ENCODE measurements at places on chromosomes 2 and 18.

DNA sequence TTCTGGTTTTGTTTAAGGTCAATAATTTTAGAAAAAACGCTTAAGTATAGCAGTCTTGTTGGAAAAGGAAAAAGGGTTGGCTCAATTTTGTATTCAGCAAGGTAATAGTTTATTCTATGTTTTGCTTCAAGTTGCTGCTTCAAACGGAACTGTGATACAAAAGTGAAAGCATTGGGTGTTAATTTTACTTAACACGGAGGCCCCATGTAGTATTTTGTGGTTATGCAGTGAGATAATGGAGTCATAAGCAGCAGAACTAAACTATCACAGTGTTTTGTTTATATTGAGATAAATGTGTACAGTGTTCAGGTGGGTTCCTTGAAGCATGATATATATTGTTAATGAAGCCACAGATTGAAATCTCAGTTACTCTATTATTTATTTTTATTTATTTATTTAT is 67.0 kb upstream of the LYPD6B start:
- DNase-seq: no peak

DNA sequence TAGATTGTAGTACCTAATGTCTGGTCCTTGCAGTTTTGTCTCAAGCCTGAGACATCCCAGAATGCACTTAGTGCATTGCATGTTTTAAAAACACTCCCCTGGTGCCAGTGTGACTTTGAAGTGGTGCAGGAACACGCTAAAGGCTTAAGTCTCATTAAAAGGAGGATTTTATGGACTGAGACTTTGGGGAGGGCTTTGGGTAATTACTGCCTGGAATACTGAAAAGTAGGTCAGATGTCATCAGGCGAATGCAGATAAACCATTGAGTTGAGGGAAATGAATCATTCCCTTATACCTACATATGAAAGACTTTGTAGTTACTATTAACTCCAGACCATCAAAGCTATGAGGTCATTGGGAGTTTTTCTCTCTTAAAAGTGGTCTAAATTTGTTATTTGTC is 3.0 kb upstream of the OSBPL1A start:
- DNase-seq: no peak

- DNase-seq: no peak
These were observed 56.6 kb downstream of the LCLAT1 start for GRCh38 chr2:30503695-30504052.

GRCh38 chr18:27062802-27063201 is 122.3 kb downstream of the CHST9 start:
- no peak for DNase-seq

Data from activated naive CD4-positive, alpha-beta T cell treated with anti-CD3 and anti-CD28 coated beads, Interleukin-2, amount 10 ng/mL, durations not matched to agents 7 days and 5 days (primary cell).